ENCODE measurements at places on chromosomes 2 and 18. TPM values are rescaled to one million over a fixed set of nuclear protein-coding genes. Genes with fewer than 3 reads are reported as not detected.

ABCG8 gene
- total RNA-seq: not detected

GRCh38 chr2:120483355-120483754 lies 137.4 kb downstream of the INHBB start:
- no peak for DNase-seq

- no peak for DNase-seq
Observed at GRCh38 chr2:35504419-35504818, 851.2 kb upstream of the CRIM1 start.

DNA sequence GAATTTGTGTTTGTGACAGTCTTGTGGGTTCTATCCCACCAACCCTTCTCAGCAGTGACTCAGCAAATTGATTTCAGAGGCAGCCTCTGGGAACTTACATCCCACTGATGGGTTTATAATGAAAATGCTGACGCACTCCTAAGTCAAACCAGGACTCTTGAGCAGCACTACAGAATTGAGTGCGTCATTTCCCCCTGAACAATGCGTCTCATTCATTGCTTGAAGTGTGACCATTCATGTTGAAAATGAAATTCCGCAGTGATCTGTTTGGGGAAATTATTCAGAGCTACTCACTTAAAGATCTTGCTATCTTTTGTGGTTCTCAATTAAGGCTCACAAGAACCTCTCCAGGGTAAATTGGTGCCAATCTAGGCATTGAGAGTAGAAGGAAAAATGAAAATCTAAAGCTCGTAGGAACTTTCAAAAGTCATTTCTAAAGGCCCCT lies 417.7 kb upstream of the SLC14A2 start:
- no peak for DNase-seq

- no peak for DNase-seq
Observed at GRCh38 chr2:232476791-232477190, 10.8 kb downstream of the ECEL1 start.

Data from ureter (tissue), 1 donor.